ENCODE measurements at places on chromosomes 1 and 21. TPM values are rescaled to one million over a fixed set of nuclear protein-coding genes. Genes with fewer than 3 reads are reported as not detected.
A peak's percentile ranks its signal among the peaks of the same experiment; 100 is the strongest.

DNA sequence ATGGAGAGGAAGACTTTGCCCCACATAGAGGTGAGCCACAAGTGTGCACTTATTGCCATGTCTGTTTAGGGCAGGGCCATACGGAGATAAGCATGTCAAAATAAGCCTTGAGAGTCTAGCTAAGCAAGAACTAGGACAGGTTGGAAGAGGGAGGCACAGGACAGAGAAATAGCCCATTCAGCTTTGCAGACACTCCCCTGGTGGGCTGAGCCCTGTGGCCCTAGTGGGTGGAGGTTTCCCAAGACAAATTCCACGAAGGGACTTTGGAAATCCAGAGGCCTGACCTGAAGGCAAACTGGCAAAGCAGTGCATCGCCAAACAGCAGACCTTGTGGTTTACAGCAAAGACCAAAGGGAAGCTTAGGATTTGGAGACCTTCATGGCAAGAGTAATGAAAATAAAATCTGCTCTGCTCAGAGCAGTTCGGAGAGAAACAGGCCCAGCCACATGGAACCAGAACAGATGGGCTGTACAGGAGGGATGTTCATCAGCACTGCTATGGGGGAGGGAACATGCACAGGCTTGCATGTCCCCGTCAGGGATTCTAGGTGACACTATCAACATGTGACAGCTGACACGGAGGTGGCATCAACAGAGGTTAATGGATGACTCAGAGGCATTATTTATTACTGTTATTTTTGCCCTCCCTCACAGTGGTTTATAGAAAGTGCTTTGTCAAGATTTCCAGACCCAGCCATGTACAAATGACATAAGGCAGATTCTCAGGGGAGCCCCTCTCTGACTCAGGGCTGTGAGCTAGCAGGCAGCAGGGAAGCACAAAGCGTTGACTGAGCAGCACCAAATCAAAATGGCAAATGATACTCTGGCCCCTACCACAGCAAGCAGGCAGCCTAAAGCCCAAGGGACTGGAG lies 90.1 kb upstream of the IRF2BP2 start:
- peaks cover 8% of the 10 kb centered on the region for H3K4me1 ChIP-seq
- H3K27me3 ChIP-seq = no peaks in the 10 kb centered on the region
- no peak overlapping the region for H3K4me3 ChIP-seq
- H3K27ac ChIP-seq = no peak overlapping the region
- peak; percentile 70 for DNase-seq

GRCh38 chr1:18072066-18072465 lies 35.5 kb upstream of the IGSF21 start:
- H3K27ac ChIP-seq = no peak overlapping the region
- no peak for DNase-seq
- H3K27me3 ChIP-seq = no peaks in the 10 kb centered on the region
- H3K36me3 ChIP-seq = no peaks in the 10 kb centered on the region
- no peaks in the 10 kb centered on the region for H3K4me1 ChIP-seq

- H3K4me3 ChIP-seq = no peak overlapping the region
- H3K4me1 ChIP-seq = no peaks in the 10 kb centered on the region
- no peak overlapping the region for H3K27ac ChIP-seq
- no peaks in the 10 kb centered on the region for H3K27me3 ChIP-seq
- no peak for DNase-seq
These were observed 3.2 kb upstream of the HMGB4 start for GRCh38 chr1:33860671-33861070.

GRCh38 chr1:31705080-31705866 lies 1.5 kb upstream of the COL16A1 start:
- no peak overlapping the region for H3K27ac ChIP-seq
- H3K4me1 ChIP-seq = no peaks in the 10 kb centered on the region
- H3K36me3 ChIP-seq = no peaks in the 10 kb centered on the region

DNA sequence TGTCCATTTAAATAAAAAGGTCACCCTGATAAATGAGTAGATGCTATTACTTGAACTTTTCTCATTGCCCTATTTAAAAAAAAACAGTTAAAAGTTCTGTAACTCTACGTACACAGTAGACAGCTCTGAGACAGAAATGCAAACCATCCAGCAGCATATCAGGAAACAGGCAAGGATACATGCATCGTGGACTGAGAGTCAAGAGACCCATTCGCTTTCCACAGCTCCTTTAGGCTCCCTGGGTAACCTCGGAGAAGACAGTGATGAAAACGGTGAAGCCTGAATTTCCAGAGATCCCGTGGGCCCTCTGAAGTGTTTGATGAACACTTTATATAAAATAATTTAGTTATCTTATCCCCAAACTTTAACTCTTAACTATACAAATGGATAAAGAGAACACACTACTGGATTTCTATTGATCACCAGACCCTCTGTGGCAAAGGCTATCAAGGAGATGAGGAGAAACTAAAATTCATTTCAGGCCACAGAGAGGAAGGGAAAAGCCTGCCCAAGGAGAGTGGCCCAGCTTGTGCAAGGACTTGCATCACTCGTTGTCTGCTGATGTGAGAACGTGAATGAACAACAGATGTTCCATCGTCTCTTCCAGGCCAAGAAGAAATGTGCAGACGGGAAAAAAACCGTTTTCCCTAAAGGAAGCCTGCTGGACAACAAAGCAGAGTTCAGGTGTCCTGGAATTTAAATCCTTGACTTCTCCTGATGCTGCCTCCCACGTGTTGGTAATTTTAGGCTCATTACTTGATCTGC lies 131.0 kb downstream of the TGFBR3 start:
- H3K27me3 ChIP-seq = no peaks in the 10 kb centered on the region
- H3K4me1 ChIP-seq = no peaks in the 10 kb centered on the region
- H3K27ac ChIP-seq = no peak overlapping the region
- no peaks in the 10 kb centered on the region for H3K36me3 ChIP-seq
- no peak overlapping the region for H3K4me3 ChIP-seq
- DNase-seq = no peak

DNA sequence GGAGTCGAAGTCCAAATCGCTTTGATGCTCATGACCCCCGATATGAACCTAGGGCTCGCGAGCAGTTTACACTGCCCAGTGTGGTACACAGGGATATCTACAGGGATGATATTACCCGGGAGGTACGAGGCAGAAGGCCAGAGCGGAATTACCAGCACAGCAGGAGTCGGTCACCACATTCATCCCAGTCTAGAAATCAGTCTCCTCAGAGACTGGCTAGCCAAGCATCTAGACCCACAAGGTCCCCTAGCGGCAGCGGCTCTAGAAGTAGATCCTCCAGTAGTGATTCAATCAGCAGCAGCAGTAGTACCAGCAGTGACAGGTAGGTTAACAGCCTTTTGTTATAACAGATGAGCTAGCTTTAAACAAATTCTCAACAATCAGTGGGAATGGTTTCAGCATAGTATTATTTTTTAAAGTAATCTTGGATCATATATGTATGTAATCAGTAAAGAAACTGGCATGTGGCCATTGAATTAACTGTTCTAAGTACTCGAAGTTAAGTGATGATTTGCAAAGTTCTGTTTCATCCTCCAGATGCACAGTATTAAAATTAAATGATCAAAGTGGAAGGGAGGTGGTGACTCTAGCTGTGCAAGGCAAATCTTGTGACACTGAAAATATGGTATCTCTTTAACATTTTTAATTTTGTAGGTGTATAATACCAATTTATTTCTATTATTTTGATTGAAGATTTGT lies 29.0 kb downstream of the SPEN start:
- peak overlapping the region; percentile 42 for H3K4me3 ChIP-seq
- H3K36me3 ChIP-seq = peaks cover 14% of the 10 kb centered on the region
- H3K27ac ChIP-seq = no peak overlapping the region
- no peak for DNase-seq
- H3K27me3 ChIP-seq = no peaks in the 10 kb centered on the region

GRCh38 chr1:203519053-203519840 lies 25.3 kb downstream of the OPTC start:
- no peaks in the 10 kb centered on the region for H3K36me3 ChIP-seq
- no peak overlapping the region for H3K27ac ChIP-seq
- peaks cover 2% of the 10 kb centered on the region for H3K4me1 ChIP-seq

GRCh38 chr1:54239631-54240031 lies 39.7 kb downstream of the MRPL37 start:
- H3K4me3 ChIP-seq = no peak overlapping the region
- peaks cover 11% of the 10 kb centered on the region for H3K36me3 ChIP-seq
- no peaks in the 10 kb centered on the region for H3K4me1 ChIP-seq
- no peaks in the 10 kb centered on the region for H3K27me3 ChIP-seq
- no peak overlapping the region for H3K27ac ChIP-seq

Gene OR14I1
- total RNA-seq = not detected

- DNase-seq = no peak
- H3K36me3 ChIP-seq = peaks cover 9% of the 10 kb centered on the region
- H3K27me3 ChIP-seq = no peaks in the 10 kb centered on the region
These were observed 3.2 kb upstream of the GSTM2 start for GRCh38 chr1:109664671-109665070.

GRCh38 chr1:205840146-205840923 lies 9.6 kb downstream of the PM20D1 start:
- DNase-seq = no peak
- no peaks in the 10 kb centered on the region for H3K27me3 ChIP-seq
- no peaks in the 10 kb centered on the region for H3K36me3 ChIP-seq
- H3K4me3 ChIP-seq = no peak overlapping the region
- no peaks in the 10 kb centered on the region for H3K4me1 ChIP-seq

DNA sequence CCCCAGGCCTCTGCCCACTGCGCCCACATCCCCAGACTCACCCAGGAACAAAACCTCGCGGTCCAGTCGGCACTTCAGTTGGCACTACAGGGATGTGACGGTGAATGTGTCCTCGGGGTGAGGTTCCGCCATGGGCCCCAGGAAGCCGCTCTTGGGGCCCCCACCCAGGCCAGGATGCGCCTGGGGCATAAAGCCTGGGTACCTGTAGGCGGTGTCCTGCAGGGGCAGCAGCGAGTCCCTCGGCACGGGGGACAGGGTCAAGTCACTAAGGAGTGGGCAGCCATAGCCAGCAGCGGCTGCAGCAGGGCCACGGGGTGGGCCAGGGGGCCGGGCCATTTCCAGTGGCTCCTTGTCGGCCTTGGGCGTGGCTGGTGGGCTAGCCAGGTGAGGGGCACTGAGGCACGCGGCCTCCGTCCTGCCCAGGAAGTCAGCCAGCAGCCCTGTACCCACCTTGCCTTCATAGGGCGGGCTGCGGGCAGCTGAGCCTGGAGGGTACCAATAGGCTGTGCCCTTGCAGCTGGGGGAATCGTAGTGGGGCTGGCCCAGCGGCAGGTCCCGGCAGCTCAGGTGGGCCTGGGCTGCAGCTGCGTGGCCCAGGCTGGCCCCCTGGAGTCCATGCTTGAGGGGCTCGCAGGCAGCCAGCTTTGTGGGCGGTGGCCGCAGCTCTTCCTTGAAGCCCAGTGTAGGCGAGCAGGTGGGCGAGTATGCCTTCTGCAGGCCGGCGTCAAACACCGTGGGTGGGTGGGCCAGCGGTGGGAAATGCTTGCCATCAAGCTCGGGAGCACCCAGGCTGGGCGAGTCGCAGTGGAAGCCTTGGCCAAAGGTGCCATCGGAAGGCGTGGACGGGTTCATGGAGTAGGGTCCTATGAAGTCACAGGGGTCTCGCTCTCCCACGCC lies 56.5 kb downstream of the AHDC1 start:
- DNase-seq = no peak
- H3K27me3 ChIP-seq = no peaks in the 10 kb centered on the region
- no peak overlapping the region for H3K27ac ChIP-seq
- H3K36me3 ChIP-seq = peaks cover 13% of the 10 kb centered on the region
- no peak overlapping the region for H3K4me3 ChIP-seq
- peaks cover 14% of the 10 kb centered on the region for H3K4me1 ChIP-seq

DNA sequence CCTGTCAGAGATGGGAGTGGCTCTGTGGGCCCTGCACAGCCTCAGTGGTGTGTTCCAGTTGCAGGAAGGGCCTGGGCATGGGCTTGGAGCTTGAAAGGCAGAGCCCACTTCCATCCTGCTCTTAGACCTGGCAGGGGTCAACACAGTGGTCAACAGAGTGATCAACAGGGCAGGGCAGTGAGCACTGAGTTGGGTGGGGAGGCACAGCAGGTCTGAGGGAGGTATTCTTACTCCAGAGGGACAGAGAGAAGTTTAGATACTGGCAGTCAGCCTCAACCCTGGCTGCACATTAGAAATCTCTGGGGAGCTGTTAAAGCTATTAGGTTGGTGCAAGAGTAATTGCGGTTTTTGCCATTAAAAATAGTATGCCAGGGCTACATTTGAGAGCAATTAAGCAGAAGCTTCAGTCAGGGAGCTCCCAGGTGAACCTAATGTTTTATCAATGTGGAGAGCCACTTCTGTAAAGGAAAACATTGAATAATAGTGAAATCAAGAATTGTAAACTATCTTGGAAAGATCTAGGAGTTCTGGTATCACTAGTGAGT lies 37.7 kb downstream of the SH3BGR start:
- H3K4me1 ChIP-seq = no peaks in the 10 kb centered on the region
- no peak for DNase-seq
- H3K4me3 ChIP-seq = no peak overlapping the region
- no peaks in the 10 kb centered on the region for H3K36me3 ChIP-seq
- no peak overlapping the region for H3K27ac ChIP-seq
- H3K27me3 ChIP-seq = no peaks in the 10 kb centered on the region

- H3K4me1 ChIP-seq = no peaks in the 10 kb centered on the region
- no peaks in the 10 kb centered on the region for H3K27me3 ChIP-seq
- peak; percentile 30 for DNase-seq
These were observed 69.2 kb upstream of the ERG start for GRCh38 chr21:38567335-38567969.

Gene TMEM39B
- 15.4 TPM for total RNA-seq

Gene LCE2A
- total RNA-seq = not detected

Gene LRRC71
- 0.50 TPM for total RNA-seq

DNA sequence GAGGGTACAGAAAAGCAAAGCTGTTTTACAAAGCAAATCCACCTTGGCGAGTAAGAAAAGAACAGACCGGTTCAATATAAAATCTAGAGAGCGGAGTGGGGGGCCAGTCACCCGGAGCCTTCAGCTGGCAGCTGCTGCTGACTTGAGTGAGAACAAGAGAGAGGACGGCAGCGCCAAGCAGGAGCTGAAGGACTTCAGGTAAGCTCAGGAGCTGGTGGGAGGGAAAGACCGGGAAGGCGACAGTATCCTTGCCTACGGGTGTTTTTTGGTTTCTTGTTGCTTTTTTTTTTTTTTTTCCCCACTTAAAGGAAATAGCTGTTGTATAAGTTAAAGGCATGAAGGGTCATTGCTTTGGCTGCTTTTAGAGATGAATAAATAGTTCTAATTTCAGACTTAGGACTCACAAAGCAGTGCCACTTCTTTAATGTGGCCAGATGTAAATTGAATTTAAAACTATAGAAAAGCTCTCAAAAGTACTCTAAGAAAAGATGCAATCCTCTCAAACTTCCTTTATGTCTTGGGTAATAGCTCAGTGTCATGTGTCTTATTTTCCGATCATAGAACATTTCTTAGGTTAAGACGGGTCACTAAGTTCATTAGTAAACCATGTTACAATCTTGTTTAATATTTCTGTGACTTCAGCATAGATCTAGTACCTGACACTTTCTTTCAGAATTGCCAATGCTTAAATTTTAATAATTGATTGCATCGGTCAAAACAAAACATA lies 82.8 kb downstream of the PRDM2 start:
- H3K27me3 ChIP-seq = no peaks in the 10 kb centered on the region
- H3K27ac ChIP-seq = no peak overlapping the region
- no peak overlapping the region for H3K4me3 ChIP-seq
- H3K4me1 ChIP-seq = no peaks in the 10 kb centered on the region
- no peak for DNase-seq
- H3K36me3 ChIP-seq = peaks cover 28% of the 10 kb centered on the region

Gene WNT9A
- total RNA-seq = 3.1 TPM

All from kidney (tissue), 22 donors.